ENCODE measurements at places on chromosomes 6 and 20.

- DNase-seq: no peak
These were observed 47.4 kb upstream of the FOXC1 start for GRCh38 chr6:1562171-1562955.

DNA sequence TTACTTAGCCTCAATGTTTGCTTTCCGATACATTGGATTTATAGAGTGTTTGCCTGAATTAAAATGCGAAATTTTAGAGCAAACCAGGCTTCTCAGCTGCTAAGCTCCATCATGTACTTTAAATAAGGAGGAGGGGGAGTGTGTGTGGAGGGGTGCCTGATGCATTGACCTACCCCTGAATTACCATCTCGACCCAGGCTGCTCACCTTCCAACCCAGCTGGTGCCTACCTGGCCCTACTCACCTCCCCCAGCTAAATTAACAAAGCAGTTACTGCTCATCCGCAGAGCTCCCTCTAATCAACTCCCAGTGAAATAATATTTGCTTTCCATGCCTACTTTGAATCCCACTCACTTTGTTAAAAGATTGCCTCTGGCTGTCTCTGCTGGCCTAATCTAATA, 544.5 kb downstream of the MAFB start:
- DNase-seq: no peak

DNA sequence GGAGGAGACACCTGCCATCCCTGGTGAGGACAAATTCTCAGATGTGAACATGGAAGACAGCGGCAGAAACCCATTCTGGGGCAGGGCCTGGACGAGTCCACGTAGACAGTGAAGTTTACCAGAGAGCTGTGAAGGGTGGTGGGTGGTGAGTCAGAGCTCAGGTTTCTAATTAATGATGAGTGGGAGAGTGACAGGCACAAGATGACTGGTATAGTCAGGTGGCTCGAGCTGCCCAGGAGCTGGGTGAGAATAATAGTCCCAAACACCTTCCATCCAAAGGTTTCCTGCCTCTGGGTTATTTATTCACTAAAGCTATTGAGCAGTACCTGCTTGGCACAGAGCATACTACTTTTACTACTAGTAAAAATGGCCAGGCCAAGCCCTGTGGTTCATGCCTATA, 6.0 kb downstream of the TLDC2 start:
- DNase-seq: no peak

DNA sequence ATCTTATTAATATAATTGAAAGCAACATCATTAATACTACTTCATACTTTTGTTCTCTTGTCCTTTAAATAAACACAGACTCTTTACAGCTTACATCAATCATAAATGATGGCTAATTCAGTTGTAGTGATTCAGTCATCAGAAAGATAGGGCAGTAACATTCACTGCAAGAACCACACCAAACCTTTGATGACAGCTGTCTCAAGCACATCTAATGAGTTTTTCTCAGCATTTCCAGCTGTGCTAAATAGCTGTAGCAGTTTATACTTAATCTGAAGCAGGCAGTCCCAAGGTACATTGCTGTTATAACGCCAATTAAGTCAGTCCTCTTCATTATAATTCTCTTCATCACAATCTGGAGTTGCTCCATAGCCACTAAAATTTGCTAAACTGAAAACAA, 45.7 kb downstream of the PREP start:
- no peak for DNase-seq

GRCh38 chr20:24643731-24644626, 174.6 kb downstream of the SYNDIG1 start:
- no peak for DNase-seq
